ENCODE measurements at places on chromosomes 2 and 18.
A peak's percentile ranks its signal among the peaks of the same experiment; 100 is the strongest.

DNA sequence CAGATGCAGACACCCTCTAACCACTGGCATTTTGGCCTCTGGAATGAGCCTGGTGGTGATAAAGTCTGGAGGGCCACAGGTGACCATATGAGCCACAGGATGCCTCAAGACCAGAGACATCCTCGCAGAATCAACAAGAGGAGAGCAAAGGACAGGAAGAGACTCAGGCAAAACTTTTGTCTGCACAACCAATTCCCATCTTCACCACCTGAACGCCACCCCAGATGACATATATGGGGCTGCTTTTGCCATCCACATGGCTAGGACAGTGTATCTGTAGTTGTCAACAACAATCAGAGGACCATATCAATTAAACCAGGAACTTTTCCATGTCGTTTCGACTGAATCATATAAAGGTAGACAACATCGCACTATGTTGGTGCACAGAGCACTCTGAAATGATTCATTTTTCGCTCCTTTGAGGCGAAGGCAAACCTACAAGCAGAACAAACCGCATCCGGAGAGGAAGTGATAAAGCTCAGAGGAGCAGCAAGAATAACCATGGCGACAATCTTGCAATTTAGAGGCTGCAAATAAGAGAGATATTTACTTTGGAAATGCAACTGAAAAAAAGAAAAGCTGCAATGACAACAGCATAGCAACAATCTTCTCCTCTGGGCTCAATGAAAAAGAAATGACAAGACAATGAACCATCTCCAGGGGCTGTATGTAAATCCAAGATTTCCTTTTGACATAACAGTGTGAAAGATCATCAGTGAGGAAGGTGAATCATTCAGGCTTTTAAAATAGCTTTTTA, 204.5 kb downstream of the ARL4C start:
- peak; percentile 41 for DNase-seq

- DNase-seq, result no peak
Measured at GRCh38 chr2:229178117-229178516, 93.0 kb downstream of the PID1 start.

- no peak for DNase-seq
Measured at GRCh38 chr2:20217041-20217970, 7.6 kb downstream of the SDC1 start.

DNA sequence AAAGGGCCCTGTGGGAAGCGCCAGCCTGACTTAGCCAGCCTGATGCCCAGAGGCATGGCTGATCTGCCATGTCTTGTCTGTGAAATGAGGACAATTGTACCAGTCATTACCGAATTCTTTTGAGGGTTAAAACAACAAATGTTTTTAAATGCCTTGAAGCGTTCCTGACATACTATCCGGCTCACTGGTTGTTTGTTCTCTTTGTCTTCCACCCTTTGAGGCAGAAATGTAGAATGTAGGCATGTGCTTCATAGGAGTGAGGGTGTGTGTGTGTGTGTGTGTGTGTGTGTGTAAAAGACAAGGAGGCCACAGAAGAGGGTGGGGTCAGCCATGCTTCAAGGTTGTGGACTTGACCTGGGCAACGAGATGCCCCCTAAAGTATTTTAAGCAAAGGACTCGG, 35.5 kb downstream of the TGFBRAP1 start:
- DNase-seq, result no peak

- DNase-seq, result no peak
Measured at GRCh38 chr2:183490914-183491313, 366.7 kb downstream of the NUP35 start.

DNA sequence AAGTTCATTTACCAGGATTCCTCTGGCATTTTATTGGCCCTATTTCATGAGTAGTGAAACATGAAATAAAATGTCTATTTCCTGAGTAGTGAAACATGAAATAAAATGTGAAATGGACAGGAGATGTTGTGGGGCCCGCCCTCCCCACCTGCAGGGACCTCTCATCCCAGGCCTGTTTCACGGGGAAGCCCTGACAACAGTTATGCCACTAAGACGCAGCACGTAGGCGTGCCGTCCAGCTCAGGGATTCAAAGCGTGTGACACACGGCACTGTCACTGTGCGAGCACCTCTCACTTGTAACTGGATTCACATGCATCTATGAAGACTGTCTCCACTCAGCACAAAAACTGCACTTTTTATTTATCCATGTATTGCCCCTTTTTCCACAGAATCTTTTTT, 83.4 kb upstream of the SNTG2 start:
- DNase-seq, result no peak
